ENCODE measurements at places on chromosomes 3 and 15. TPM values are rescaled to one million over a fixed set of nuclear protein-coding genes. Genes with fewer than 3 reads are reported as not detected.

Gene GXYLT2
- 8.4 TPM for total RNA-seq

Gene POTEB2
- total RNA-seq = not detected

Gene RARRES1
- total RNA-seq = 578 TPM

Gene RPL39L
- total RNA-seq = 6.5 TPM

Gene FSIP1
- total RNA-seq = not detected

Gene ARL14
- total RNA-seq = not detected

Gene LRRN1
- total RNA-seq = 0.42 TPM

Gene ADCY5
- 107 TPM for total RNA-seq

Gene INO80
- 27.2 TPM for total RNA-seq

Gene LIPH
- 0.48 TPM for total RNA-seq

Gene NDN
- total RNA-seq = 49.5 TPM

Gene BTLA
- 0.64 TPM for total RNA-seq

Gene FAM219B
- 91.4 TPM for total RNA-seq

Gene SEMA5B
- total RNA-seq = not detected

Gene UBAP1L
- total RNA-seq = 3.9 TPM

Gene TIMP4
- 280 TPM for total RNA-seq

Gene SAMMSON
- total RNA-seq = not detected

Gene MORC1
- not detected for total RNA-seq

Gene IL5RA
- total RNA-seq = not detected

Gene LPP
- total RNA-seq = 210 TPM

Gene FANCD2OS
- not detected for total RNA-seq

Gene CRYGS
- 3.1 TPM for total RNA-seq

Gene TNFSF10
- total RNA-seq = 23.0 TPM

Gene SLCO2A1
- 40.1 TPM for total RNA-seq

Gene C3orf22
- total RNA-seq = not detected

Gene C3orf49
- not detected for total RNA-seq

Gene SLC22A13
- total RNA-seq = 1.00 TPM

Gene TMEM212
- total RNA-seq = not detected

Gene XCR1
- total RNA-seq = 0.16 TPM

Gene GP5
- total RNA-seq = not detected

Gene SLC25A20
- total RNA-seq = 46.1 TPM

Gene WNT5A
- 1.7 TPM for total RNA-seq

Gene A4GNT
- total RNA-seq = not detected

Gene GPR149
- total RNA-seq = not detected

Gene ZDHHC19
- total RNA-seq = 2.8 TPM

Gene PRSS50
- not detected for total RNA-seq
